ENCODE measurements at places on chromosomes 1 and 21.

DNA sequence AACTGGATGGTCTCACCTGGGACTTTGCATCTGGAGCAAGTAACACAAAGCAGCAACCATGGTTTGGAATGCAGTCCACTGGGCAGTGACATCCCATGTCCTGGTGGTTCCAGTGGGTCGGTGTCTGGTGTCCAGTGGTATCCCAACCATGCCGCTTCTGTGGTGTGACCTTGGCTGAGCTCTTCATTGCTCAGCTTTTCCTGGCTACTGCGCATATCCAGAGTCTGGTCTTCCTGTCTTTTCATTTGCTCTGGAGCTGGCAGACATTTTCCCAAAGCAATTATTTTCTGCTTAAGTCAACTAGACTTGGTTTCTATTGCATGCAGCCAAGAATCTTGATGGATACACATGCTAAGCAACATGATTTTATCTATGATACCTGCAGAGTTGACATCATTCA lies 28.4 kb upstream of the CD2 start:
- DNase-seq, result no peak

DNA sequence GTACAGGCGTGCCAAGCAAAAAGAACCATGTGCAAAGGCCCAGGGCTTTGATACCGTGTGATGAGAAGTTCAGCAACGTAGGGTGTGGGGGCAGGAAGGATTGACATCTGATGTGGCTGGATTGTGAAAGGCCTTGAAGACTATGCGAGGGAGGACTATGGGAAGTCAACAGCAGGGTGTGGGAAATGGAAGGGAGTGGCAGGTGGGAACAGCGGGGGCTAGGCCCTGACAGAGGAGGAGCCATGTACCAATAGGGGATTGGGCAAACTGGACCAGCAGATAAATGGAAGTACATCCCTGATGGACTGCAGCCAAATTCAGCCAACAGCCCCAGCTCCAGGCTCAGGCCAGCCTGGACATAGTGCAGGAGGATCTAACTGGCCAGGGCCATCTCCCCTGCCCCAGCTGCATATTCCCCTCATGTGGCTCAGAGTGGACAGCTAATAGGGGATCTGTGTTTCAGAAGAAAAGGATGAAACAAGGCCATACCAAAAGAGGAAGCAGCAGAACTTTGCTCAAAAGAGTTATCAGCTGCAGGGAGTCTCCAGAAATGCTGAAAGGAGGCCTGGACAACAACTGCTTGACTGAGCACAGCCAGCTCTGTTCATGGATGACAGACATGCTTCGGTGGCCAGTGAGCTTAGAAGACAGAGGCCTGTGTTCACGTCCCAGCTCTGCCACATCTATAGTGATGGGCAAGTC lies 140.2 kb upstream of the SGIP1 start:
- no peak for DNase-seq

- DNase-seq, result no peak
Observed at GRCh38 chr1:7294636-7295035, 476.5 kb upstream of the VAMP3 start.

GRCh38 chr1:200895443-200895789 lies 716 bp downstream of the INAVA start:
- no peak for DNase-seq

- DNase-seq, result no peak
Observed at GRCh38 chr1:164958982-164959768, 397.3 kb downstream of the LMX1A start.

DNA sequence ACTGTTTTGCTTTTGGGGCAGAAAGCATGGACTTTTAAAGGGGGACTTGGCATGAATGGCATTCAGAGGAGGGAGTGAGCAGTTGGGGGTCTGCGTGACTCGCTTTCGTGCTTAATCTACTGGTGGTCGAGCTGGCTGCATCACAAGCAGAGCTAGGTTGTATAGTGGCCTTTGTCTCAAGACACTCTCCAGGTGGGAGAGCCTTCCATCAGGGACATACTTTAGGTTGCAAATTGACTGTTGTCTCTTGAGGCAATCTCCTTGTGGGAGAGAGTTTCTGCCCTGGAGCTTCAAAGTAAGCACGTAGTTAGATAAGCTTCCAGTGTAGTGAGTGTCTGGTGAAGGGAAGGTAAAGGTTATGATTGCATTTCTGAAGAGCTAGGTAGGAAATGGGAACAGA lies 93.9 kb downstream of the C1orf21 start:
- no peak for DNase-seq

DNA sequence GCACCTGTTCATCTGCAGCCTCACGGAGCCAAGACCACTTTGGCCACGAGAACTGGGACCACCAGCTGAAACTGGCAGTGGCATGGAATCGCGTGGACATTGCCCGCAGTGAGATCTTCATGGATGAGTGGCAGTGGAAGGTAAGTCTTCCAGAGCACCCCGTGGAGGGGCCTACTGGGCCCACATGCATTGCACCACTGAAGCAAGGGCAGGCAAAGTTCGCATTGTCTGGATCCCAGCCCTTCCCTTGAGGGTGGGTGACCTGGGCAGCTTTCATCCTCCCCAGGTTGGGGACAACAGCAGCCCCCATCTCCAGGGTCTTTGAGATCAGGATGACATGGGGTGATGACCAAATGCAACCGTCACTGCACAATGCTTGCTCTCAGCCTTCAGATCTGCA lies 37.5 kb downstream of the TRPM2 start:
- no peak for DNase-seq

DNA sequence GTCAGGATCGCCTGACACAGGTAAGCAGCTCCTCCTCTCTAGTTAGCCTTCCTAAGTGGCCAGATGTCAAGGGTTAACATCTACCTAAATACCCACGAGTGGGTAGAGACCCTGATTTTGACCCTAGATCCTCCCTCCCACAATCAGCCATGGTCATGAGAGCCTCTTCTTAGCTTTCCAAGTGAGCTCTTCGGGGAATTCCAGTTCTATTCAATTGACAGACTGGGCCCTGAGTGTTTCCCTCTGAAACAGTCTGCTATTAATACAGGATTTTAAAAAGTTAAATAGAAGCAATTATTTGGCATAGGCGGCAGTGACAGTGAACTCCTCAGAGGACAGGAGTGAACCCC lies 28.1 kb downstream of the C2CD2 start:
- DNase-seq, result no peak

- DNase-seq, result no peak
Observed at GRCh38 chr1:41486371-41487125, 2.1 kb upstream of the EDN2 start.

- no peak for DNase-seq
Observed at GRCh38 chr1:56484695-56485094, 94.7 kb downstream of the PLPP3 start.

GRCh38 chr1:14897080-14897449 lies 256.5 kb upstream of the TMEM51 start:
- DNase-seq, result no peak

GRCh38 chr1:26824731-26825130 lies 1.8 kb upstream of the ZDHHC18 start:
- no peak for DNase-seq

GRCh38 chr1:5956022-5956830 lies 36.0 kb downstream of the NPHP4 start:
- no peak for DNase-seq

DNA sequence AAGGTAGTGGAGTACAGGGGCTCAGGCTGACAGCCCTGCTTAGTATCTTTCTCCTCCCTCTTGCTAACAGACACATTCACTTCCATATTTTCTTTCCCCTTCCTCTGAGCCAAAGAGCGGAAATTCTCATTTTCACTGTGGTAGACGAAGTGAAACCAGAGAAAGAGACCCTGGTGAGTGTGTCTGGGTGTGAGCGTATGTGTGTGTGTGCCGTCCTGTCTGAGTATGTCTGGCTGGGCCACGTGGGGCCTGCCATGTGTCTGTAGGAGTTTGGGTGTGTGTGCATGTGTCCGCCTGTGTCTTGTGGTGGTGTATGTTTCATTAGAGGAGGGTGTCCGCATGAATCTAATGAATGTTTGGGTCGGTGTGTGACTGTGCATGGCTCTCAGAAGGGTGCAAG lies 1.7 kb downstream of the COL8A2 start:
- DNase-seq, result no peak

- no peak for DNase-seq
Observed at GRCh38 chr1:101971304-101971703, 25.4 kb downstream of the OLFM3 start.

DNA sequence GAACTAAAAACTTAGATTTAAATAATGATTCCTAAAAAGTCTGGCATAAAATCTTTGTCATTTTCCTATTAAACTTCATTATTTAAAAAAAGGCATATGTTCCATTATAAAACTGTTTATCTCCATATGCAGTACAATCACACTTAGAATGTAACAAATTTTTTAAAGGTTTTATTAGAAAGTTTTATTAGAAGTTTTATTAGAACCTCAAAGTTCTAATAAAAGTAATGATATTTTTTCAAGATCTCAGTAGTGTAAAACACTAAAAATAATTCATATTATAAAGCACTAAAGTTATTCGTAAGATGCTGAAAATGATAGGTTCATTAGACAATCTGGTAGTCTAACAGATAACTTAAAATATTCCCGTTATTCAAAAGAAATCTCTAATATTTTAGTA lies 43.6 kb downstream of the ACBD6 start:
- DNase-seq, result no peak

DNA sequence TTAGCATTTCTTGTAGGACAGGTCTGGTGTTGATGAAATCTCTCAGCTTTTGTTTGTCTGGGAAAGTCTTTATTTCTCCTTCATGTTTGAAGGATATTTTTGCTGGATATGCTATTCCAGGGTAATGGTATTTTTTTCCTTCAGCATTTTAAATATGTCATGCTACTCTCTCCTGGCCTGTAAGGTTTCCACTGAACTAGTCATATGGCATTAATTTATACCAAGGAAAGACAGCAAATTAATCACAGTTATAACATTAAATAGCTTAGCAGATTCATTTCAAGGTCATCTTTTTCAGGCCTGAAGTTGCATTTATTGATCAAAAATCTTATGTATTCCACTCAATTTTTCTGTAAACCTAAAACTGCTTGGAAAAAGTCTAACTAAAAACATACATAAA lies 54.9 kb downstream of the AK5 start:
- DNase-seq, result no peak

DNA sequence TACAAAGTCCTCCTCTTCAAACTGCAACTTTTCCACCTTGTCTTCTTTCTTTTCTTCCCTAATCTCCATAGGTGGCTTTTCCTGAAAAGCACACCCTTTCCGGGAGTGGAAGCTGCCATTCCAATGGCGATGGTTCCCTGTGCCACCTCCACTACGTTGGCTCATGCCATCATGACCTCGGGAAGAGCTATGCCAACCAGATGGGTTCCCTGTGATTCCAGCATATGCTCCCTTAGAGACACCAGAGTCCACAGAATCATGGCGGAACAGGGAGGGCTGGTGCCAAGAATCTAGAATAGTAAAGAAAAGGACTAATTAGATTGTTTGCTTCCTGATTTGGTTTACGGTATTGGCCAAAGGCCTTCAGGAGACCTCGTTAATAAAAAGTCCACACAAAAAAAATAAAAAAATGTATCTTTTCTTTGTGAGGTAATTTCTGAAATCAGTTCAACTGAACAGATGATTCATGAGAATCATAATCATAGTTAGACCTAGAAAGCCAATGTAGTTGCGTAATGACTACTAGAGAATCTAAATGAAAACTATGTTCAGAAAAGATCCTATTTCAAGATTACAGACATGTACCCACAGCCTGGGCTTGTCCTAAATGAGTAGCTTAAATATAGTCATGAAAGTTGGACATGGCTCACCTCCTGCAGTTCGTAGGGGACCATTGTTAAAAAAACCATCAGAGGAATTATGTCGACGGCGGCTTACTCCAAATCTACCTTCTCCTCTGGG lies 30.9 kb upstream of the CCDC17 start:
- no peak for DNase-seq

- DNase-seq, result no peak
Observed at GRCh38 chr1:86517336-86517735, 29.5 kb upstream of the CLCA4 start.
